NCI-H146 (cell line): ENCODE measurements at places on chromosomes 2 and 18.

- DNase-seq: peak; percentile 23
These were observed 141.0 kb upstream of the EPC2 start for GRCh38 chr2:148503516-148503915.

DNA sequence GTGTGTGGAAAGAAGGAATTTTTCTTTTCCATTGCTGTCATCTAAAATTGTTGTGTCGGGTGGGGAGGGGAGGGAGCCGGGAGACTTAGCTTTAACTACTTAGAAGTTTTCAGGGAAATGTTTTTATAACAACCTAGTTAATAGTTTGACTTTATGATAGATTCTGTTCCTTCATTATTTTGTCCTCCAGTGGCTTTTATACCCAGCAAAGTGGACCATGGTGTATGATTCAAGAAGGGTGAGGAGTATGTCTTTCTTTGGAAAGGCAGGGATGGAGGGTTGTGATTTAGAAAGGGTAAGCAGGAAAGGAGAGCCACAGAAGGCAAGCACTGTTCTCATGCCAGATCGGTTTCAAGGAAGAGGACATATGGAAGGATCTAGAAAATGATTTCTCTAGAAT is 261.8 kb downstream of the NEDD4L start:
- DNase-seq: no peak

DNA sequence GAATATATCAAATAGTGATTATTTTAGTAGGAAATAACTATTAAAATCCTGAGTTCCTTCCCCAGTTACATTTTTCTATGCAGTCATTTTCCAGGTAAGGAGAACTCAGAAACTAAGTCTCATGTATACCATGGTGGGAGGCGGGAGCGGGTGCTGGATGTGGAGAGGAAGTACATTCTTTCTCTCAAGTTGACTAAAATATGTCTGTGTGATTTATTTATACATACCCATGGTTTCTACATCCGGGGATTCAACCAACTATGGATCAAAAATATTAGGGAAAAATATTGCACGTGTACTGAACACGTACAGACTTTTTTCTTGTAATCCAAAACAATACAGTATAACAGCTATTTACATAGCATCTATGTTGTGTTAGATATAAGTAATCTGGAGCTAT is 6.8 kb downstream of the ZCCHC2 start:
- no peak for DNase-seq

DNA sequence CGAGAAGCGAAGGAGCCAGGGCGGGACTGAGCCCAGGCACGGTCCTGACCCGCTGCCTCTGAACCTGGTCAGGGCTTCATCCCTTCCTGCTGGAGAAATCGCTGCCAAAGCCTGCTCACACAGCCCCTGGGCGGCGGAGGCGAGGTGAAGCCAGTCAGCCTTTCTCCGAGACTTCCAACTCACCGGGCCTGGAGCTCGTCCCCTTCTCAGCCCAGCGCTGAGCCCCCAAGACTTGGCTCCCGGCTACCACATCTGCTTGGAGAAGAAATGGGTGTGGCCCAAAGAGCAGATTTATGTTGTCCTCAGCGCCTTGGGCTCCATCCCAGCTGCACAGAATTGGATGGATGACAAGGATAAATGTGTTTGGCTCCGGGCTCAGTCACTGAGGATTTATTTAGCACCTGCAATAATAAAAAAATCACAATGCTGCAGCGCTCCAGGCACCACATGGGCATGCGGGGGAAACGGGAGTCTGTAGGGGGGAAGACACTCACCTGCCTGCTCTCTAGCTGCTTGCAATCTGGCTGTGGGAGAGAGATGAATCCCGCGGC is 64.9 kb downstream of the ACTR2 start:
- DNase-seq: no peak

DNA sequence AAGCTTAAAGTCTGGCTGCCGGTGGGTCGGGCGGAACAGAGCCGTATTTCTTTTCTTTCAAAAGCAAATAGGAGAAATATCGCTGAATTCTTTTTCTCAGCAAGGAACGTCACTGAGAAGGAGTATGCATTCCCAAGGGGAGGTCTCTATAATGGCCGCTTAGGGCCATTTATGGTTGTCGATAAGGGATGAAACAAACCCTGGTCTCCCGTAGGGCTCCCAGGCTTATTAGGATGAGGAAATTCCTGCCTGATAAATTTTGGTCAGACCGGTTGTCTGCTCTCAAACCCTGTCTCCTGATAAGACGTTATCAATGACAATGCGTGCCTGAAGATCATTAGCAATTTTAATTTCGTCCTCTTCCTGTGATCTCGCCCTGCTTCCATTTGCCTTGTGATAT is 227.7 kb upstream of the ZEB2 start:
- no peak for DNase-seq

DNA sequence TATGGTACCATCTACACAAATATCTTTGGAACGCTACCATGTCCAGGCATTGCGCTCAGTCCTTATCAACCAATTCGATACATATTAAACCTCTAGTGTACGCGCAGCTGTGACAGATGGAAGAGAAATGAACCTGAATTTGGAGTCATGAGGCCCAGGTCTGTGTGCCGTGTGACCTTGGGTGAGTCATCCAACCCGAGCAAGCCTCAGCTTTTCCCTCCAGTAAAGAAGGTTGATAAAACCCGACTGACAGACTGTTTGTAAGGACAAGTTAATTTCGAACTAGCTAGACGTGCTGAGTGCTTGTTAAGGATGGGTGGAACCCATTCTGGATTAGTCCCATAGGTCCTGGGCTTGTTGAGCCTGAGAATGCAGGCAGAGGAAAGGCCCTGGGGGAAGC is 28.2 kb downstream of the GREB1 start:
- no peak for DNase-seq

DNA sequence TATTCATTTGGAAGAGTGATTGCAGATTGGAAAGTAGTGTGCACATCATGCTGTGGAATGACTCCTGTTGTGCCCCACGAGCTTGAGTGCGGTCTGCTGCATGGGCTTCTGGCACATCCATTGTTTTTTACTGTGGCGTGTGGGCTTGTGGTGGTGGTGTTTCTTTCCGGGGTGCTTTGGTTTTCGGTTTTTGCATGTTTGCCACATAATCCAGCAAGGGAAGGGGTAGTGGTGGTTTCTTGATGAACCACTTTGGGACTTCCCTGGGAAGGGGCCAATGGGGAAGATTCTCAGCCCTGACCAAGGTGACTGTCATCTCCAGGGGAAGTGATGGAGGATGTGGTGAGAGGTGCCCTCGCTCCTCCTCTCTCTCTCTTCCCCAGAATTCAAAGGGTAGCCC is 57.0 kb downstream of the COA5 start:
- no peak for DNase-seq

DNA sequence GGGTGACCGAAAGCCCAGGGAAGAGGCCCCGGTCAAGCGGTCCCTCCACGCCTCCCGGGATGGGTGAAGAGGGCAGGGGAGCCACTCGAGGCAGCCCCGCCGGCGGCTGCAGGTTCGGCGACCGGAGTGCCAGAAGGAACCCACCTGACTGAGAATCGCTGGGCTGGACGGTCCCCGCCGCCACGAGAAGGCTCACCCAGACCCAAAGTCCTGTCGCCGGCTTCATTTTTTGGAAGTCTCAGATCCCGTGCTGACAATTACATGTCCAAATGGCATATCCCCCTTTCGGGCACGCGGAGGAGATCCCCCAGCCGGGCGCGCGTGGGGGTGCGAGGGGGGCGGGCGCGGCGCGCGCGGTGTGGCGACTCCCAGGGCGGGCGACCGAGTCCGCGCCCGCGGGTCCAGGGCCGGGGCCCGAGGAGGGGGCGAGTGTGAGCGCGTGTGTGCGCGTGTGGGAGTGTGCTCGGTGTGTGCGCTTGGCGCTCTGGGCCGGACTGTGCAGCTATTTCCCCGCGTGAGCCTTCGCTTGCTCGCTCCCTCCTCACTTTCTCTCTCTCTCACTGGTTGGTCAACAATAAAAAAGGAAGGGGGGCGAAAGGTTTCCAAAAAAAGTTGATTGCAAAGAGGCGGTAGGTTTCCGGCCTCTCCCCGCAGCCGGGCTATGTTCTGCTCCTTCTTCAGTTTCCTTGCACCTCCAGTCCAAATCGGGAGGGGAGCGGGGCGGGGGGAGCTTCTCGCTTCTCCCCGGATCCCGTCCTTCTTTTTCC is at the start of gene ERBB4:
Gene ERBB4, minus strand, starts transcription at position 498 of the 767 bp plus-strand sequence. Its CDS starts 272 bp downstream, at position 226.
- peak; percentile 63 for DNase-seq

- no peak for DNase-seq
These were observed 176.4 kb downstream of the ZNF516 start for GRCh38 chr18:76318607-76319006.

DNA sequence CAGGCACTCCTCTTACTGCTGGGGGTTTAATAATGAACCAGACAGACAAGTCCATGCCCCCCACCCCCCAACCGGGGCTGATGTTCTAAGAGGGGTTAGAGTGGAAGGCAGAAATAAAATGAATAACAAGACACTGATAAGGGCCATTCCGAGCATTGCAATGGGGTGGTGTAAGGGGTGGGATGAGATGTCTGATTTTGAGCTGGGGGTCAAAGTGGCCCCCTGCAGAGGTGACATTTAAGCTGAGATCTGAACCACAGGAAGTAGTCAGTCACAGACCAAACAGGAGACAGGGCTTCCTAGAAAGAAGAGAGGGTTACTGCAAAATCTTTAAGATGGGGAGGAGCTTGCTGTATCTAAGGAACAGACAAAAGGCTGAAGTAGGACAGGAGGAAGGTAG is 180.6 kb upstream of the SH3BP4 start:
- DNase-seq: peak; percentile 22

DNA sequence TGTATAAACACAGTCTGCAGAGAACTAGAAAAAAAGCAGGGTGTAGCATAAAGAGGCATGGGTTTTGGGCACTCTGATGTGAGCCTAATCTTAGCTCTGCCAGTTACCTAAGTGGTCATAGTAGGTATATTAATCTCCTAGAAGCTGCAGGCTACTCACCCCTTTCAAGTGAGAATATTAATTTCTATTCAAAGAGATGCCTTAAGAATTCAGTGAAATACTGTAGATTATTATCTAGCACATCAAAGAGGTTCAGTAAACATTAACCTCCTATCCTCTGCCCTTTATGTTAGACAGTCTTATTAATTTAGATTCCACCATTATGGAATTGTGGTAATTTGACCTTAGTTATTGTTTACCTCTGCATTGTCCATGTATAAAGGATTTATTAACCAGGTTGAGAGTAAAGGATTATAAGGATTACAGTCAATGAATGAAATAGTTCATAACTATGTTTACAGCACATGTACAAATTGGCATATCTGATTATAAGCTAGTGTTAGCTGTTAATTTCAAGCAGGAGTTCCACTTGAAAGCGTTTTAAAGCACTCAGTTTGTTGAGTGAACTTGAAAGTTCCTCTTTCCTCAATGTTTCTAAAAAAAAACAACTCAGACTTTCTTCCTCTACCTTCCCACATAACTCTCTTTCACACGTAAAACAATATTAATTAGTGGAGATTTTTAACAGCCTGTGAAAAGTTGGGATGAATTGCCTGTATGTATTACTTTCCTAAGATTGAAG is 150.6 kb upstream of the EPC2 start:
- DNase-seq: no peak

- no peak for DNase-seq
These were observed 67.5 kb downstream of the NYAP2 start for GRCh38 chr2:225466891-225467604.

DNA sequence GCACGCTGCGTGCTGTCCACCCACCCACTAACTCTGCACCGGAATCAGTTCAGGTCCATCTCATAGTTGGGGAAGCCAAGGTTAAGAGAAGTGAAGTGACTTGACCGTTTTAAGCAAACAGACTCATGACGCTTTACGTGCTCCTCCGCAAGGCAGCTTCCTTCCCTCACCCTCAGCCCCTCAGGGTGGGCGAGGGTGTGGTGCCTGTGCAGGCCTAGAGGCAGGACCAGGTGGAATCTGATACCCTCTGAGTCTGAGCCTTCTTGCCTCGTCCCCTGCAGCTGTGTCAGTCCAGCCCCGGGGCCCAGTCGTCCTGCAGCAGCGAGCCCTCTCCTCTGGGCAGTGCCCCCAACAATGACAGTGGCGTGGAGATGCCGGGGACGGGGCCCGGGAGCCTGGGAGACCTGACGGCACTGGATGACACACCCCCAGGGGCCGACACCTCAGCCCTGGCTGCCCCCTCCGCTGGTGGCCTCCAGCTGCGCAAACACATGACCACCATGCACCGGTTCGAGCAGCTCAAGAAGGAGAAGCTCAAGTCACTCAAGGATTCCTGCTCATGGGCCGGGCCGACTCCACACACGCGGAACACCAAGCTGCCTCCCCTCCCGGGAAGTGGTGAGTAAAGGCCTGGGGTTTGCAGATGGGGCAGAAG is 250.5 kb downstream of the GLI2 start:
- DNase-seq: no peak

DNA sequence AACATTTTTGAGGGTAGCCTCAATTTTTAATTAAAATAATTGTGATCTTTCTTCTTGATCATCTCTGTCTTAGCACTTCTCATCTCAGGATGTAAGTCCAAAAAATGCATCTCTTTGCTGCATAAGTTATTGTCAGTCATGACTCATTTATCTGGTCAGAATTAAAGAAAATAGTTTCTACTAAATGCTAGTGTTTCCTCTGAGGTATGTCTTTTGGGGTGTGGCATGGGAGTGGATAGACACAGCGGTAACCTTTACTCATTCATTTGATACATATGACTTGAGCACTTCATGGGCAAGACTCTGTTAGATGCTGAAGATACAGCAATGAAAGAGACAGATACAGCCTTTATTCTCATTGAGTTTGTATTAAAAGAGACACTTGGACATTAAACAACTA is 284.7 kb downstream of the IRS1 start:
- no peak for DNase-seq

GRCh38 chr2:88615822-88616221 is 11.4 kb downstream of the EIF2AK3 start:
- DNase-seq: no peak

- no peak for DNase-seq
These were observed 126.7 kb downstream of the ARHGAP15 start for GRCh38 chr2:143255899-143256298.

- DNase-seq: no peak
These were observed 394.2 kb upstream of the ZEB2 start for GRCh38 chr2:144914113-144914512.

DNA sequence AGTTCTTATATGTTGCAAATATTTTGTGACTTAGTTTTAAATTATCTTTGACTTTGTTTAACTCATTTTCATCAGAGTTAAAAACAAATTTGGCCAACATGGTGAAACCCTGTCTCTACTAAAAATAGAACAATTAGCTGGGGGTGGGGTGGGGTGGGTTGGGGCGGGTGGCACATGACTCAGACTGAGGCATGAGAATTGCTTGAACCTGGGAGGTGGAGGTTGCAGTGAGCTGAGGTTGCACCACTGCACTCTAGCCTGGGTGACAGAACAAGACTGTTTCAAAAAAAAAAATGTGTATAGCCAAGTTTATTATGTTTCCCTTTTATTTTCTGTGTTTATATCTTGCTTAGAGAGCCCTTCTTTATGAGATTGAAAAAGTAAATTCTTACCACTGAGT is 14.2 kb upstream of the LIPG start:
- DNase-seq: no peak

DNA sequence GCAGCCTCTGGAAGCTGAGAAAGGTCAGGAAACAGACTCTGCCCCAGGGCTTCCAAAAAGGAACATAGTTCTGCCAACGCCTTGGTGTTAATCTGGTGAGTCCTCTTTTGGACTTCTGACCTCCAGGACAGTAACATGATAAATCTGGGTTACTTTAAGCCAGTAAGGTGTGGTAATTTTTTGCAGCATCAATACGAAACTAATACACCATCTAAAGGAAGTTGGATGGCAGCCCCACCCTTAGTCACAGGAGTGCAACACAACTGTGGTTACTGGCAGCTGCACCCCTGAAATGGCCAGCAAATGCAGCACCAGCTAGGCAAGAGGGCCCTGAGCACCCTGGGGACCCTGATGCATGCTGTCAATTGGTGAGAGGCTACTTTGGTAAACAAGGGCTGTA is 25.8 kb downstream of the CREG2 start:
- DNase-seq: no peak

- no peak for DNase-seq
These were observed 104.3 kb upstream of the LINC00305 start for GRCh38 chr18:64253222-64253621.

GRCh38 chr2:40415391-40415790 is 36.5 kb downstream of the SLC8A1 start:
- no peak for DNase-seq
